ENCODE measurements at places on chromosomes 4 and X.

DNA sequence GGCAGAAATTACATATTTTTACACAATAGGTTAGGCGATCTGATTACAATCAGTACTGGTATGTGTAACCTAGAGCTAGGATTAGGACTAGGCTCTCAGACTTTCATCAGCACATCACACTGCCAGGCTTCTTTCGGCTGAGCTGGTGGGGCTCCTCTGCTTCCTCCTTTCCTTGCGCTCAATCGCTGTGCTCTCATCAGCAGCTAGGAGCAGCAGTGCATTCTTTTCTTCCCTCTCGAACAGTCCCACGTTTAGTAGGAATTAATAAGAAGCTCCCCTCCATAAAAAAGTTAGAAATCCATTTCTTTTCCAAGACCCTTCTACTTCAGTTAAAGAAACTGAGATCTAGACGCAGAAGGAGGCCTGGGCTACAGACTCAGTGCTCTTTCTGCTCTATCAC lies 350.4 kb downstream of the SPRY1 start:
- DNase-seq = no peak

GRCh38 chrX:70485466-70485865 lies 40.8 kb downstream of the DLG3 start:
- no peak for DNase-seq

GRCh38 chrX:39324233-39324930 lies 523.1 kb downstream of the MID1IP1 start:
- no peak for DNase-seq

DNA sequence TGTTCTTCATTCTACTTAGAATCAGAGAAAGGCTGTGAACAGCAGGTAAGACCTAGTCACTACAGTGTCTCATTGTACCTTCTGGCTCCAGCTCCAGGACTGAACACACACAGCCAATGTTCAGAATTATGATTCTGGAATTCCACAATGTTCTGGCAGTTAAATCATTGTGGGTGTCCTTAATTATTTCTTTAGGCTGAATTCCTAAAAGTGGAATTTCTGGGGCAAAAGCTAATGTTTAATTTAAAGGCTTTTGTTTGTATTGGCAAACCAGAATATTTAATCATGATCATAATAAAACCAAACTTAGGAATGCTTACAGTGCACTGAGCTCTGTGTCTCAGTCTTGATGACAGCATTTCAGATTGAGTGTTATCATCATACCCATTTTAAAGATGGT lies 67.0 kb upstream of the FAT1 start:
- no peak for DNase-seq

DNA sequence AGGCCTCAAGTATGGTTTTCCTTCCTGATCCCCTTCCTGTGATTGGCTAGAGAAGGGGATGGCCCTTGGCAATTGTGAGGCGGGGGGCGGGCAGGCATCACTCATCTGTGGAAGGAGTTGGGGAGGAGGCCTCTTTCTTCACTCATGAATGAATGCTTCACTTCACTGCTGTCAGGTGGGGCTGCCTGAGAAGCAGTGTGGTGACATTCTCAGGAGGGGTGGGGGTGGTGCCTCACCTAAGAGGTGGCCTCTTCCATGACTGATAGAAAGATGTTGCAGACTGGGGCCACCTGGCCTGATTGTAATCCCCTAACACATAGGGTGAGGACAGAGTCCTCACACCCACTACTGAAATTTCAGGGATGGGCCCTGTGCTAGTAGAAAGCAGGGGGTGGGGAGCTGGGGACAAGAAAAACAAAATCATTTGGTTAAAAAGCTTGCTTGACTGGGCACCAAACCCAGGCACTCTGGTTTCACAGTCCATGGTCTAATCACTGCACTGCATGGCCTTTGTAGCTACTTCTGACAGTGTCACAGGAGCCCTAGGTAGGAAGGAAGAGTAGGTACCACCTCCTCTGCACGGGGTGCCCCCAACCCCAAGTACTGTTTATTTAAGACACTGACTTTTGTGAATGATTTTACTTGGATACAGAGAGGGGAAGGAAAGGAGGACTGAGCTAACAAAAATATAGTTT lies 5.6 kb upstream of the HOPX start:
- DNase-seq = no peak

- peak; percentile 34 for DNase-seq
Observed at GRCh38 chr4:83109480-83110222, 4.9 kb downstream of the PLAC8 start.

Measured in CD4-positive, alpha-beta T cell treated with Interleukin-10 for 1 hour (primary cell).